HFFc6 (cell line): ENCODE measurements at places on chromosomes 12 and 14. TPM values are rescaled to one million over a fixed set of nuclear protein-coding genes. Genes with fewer than 3 reads are reported as not detected.

KLRD1 gene
- 0.32 to 0.78 TPM (median 0.60 TPM) in 3 replicates for total RNA-seq

AQP2 gene
- not detected in 3 replicates for total RNA-seq

NOVA1 gene
- total RNA-seq: not detected in 3 replicates

ZNF891 gene
- 0.59 to 0.70 TPM (median 0.63 TPM) in 3 replicates for total RNA-seq

MYF6 gene
- not detected in 2 replicates for total RNA-seq

- H3K27me3 ChIP-seq: 0 out of 2 replicates have a peak, but pooled peaks cover 2% of the 10 kb centered on the region
- DNase-seq: no peak
- peaks cover 17% of the 10 kb centered on the region for H3K4me1 ChIP-seq
- no peak overlapping the region for H3K4me3 ChIP-seq
- no peaks in the 10 kb centered on the region for H3K36me3 ChIP-seq
Measured at GRCh38 chr12:116545936-116546335, 13.2 kb upstream of the MAP1LC3B2 start.

DNA sequence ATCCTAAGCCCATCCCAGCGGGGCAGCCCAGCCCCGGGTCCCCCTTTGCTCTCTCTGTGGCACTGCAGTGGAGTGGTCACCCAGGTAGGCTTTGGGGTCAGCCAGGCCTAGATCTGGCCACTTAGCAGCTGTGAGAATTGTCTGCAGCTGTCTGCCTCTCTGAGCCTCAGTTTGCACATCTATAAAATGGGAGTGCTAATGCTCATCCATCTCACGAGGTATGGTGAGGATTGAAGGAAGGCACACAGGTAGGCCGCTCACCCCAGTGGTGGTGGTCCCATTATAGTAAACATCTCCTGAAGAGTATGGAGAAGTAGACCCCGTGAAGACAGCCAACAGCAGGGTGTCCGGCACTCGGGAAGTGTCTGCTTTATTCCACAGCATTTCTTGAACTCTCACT lies 9.2 kb downstream of the FOXN4 start:
- no peak overlapping the region for H3K27ac ChIP-seq
- no peaks in the 10 kb centered on the region for H3K36me3 ChIP-seq

GRCh38 chr12:95600567-95600966 lies 49.3 kb upstream of the USP44 start:
- peaks cover 32% of the 10 kb centered on the region for H3K4me1 ChIP-seq
- H3K4me3 ChIP-seq: no peak overlapping the region

DNA sequence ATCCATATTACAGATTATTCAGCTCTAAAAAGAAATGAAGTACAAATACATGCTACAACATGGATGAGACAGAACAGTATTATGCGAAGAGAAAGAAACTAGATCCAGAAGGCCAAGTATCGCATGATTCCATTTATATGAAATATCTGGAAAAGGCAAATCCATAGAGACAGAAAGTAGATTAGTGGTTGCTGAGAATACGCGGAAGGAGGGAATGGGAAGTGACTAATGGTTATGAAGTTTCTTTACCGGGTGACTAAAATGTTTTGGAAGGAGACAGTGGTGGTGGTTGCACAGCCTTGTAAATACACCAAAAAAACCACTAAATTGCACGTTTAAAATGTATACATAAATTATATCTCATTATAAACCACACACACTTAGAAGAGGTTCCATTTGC lies 12.5 kb downstream of the PRDM4 start:
- peaks cover 35% of the 10 kb centered on the region for H3K36me3 ChIP-seq
- no peaks in the 10 kb centered on the region for H3K27me3 ChIP-seq
- H3K4me3 ChIP-seq: no peak overlapping the region
- peak; percentile 79 for DNase-seq
- H3K4me1 ChIP-seq: peaks cover 16% of the 10 kb centered on the region

- no peaks in the 10 kb centered on the region for H3K4me1 ChIP-seq
- H3K4me3 ChIP-seq: no peak overlapping the region
- peaks cover 27% of the 10 kb centered on the region for H3K36me3 ChIP-seq
Measured at GRCh38 chr12:56657416-56658379, 11.9 kb upstream of the ATP5F1B start.

GRCh38 chr12:5076761-5077160 lies 33.1 kb downstream of the KCNA5 start:
- no peak for DNase-seq
- H3K4me1 ChIP-seq: no peaks in the 10 kb centered on the region; the same call in 1 of the 2 replicates
- H3K27me3 ChIP-seq: peaks cover 37% of the 10 kb centered on the region
- H3K36me3 ChIP-seq: no peaks in the 10 kb centered on the region
- no peak overlapping the region for H3K27ac ChIP-seq

- H3K4me3 ChIP-seq: no peak overlapping the region
- H3K36me3 ChIP-seq: no peaks in the 10 kb centered on the region
- no peak for DNase-seq
- peaks cover 39% of the 10 kb centered on the region for H3K4me1 ChIP-seq
Measured at GRCh38 chr14:88426271-88426670, 40.8 kb downstream of the SPATA7 start.

GRCh38 chr12:108587826-108588225 lies 10.1 kb downstream of the TMEM119 start:
- no peak overlapping the region for H3K27ac ChIP-seq
- H3K4me1 ChIP-seq: no peaks in the 10 kb centered on the region
- H3K4me3 ChIP-seq: no peak overlapping the region
- no peaks in the 10 kb centered on the region for H3K36me3 ChIP-seq
- no peak for DNase-seq
- peaks cover 4% of the 10 kb centered on the region for H3K27me3 ChIP-seq

- peak overlapping the region; percentile 57 for H3K27ac ChIP-seq
- no peaks in the 10 kb centered on the region; the same call in 1 of the 2 replicates for H3K27me3 ChIP-seq
- peak overlapping the region; percentile 99 for H3K4me3 ChIP-seq
- peaks cover 6% of the 10 kb centered on the region for H3K36me3 ChIP-seq
- peaks cover 34% of the 10 kb centered on the region for H3K4me1 ChIP-seq
- DNase-seq: no peak
Measured at GRCh38 chr12:53623548-53624385, 2.4 kb downstream of the ATF7 start.

- DNase-seq: peak; percentile 49
- H3K27ac ChIP-seq: peak overlapping the region; percentile 69
Measured at GRCh38 chr12:130847112-130847511, 8.1 kb upstream of the STX2 start.

DNA sequence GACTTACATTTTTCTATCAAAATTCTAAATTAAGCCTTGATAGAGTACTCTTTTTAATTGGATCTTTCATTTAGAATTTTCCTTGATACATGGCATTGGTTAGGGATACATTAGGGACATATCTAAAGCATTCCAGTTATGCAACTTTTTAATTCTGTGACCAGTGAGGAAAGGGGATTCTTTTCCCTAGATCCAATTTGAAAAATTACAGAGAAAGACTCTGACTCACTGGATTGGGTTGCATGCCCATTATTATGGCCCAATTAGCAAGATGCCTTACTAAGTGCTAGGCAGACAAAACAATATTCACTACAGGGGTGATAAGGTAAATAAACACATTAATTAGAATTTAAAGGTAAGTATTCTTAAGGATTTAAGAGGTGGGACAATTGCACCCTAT lies 5.2 kb upstream of the RAD52 start:
- no peaks in the 10 kb centered on the region; the same call in 1 of the 2 replicates for H3K27me3 ChIP-seq
- peaks cover 21% of the 10 kb centered on the region for H3K4me1 ChIP-seq
- H3K4me3 ChIP-seq: no peak overlapping the region
- H3K36me3 ChIP-seq: no peaks in the 10 kb centered on the region
- no peak for DNase-seq
